Transverse colon (tissue), 4 donors: ENCODE measurements at places on chromosomes 12 and 14. TPM values are rescaled to one million over a fixed set of nuclear protein-coding genes. Genes with fewer than 3 reads are reported as not detected.

DNA sequence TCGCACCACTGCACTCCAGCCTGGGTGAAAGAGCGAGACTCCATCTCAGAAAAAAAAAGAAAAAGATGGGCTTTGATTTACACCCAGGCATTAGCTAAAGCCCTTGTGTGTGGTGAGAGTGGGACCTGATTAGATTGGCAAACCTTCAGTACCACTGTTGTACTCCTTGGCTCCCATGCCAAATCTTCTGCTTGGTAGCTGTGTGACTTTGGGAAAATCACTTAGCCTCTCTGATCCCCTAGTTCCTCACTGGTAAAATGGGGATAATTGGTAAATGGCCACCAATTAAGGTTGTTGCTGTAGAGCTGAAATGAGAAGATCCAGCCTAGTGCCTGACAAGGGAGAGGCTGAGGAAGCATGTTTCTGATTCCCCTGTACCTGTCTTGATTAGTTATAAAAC, 63.7 kb downstream of the SLC25A47 start:
- no peak for DNase-seq
- H3K27ac ChIP-seq: no peak overlapping the region
- peaks cover 5% of the 10 kb centered on the region for H3K4me1 ChIP-seq
- no peaks in the 10 kb centered on the region for H3K36me3 ChIP-seq
- H3K4me3 ChIP-seq: no peak overlapping the region

HHIPL1 gene
- total RNA-seq: 31.0 TPM

DNA sequence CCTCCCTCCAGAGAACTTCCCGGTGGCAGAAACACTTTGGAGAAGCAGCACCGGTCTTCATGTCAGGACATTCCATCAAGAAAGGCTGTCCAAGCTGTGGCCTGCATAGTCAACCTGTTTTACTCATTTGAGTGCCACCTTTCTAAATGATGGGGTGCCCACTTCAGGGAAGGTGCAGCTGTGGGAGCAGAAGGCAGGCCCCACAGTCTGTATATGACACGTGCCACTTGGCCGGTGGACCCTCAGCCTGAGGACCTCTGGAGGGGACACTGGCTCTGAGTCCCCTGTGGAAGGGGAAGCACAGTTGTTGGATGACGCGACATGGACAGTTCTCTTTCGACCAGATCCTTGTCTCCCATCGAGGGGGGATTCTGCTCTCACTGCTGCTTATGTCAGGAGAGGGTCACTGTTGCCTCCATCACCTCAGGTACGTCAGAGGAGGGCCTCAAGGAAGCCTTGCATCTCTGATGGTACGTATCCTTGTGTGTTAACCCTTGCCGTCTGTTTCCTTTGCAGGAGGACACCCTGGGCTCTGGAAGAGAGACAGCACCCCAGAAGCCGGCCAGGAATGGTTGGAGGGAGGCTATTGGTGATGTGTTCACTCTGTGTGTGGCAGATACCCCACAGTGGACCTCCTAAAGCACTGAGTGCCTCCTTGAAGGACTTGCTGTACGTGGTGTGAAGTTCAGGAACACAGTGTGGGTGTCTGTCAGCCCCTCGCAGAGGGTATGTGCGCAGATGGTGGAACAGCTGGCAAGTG, 132.1 kb upstream of the RTL1 start:
- H3K36me3 ChIP-seq: no peaks in the 10 kb centered on the region
- H3K4me3 ChIP-seq: no peak overlapping the region
- no peak for DNase-seq
- no peak overlapping the region for H3K27ac ChIP-seq

DNA sequence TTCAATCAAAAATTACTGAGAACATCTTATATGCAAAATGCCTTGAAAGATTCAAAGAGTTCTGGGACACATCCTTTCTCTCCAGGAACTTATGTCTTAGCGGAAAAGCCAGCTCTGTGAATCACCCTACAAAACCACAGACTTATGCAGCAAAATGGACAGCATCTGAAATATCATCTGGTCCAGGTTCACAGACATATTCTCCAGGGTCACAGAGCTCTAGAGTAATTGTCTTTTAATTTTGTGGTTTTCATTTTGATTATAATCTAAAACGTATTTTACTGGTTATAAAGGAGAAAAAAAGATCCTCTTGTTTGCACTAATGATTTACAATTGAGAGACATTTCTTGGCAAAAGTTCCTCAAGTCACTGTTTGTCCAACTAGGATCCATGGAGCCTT, 246.2 kb downstream of the MSRB3 start:
- no peak for DNase-seq
- no peaks in the 10 kb centered on the region for H3K27me3 ChIP-seq
- H3K27ac ChIP-seq: no peak overlapping the region
- H3K36me3 ChIP-seq: no peaks in the 10 kb centered on the region
- no peaks in the 10 kb centered on the region for H3K4me1 ChIP-seq

DNA sequence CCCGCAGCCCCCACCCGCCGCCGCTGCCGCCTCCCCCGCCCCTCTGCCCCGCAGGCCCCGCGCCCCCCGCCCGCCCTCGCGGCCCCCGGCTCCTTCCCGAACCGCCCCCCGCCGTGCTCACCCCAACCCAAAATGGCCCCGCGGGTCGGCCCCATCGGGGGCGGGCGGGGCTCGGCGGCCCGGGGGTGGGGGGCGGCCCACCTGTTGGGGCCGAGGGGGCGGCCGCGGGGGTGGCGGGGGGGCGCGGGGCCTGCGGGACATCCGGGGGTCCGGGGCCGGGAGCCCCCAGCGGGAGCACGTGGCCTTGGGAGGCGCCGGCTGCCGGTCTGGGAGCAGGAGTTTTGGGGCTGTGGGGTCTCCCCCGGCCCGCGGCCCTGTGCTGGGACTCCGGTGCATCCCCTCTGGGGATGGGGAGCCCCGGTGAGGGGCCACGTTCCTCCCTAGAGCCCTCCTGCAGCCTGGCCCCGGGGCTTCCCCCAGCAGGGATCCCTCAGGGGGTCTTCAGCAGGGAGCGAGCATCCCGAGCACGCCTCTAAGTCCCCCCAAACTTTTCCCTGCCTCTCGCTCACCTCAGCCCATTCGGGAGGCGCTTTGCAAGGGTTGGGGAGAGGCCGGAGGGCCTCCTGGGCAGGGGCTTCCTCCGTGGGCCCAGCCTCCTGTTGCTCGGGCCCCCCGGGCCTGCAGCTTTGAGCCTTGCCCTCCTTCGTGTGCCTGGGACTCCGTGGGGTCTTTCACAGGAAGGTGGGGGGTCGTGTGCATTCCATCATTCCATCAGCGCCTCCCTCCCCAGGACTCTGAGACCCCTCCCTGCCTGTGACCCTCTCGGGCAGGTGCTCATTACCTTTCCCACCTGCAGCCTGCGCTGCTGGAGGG, 710 bp downstream of the MTA1 start:
- peaks cover 23% of the 10 kb centered on the region for H3K4me1 ChIP-seq
- H3K36me3 ChIP-seq: no peaks in the 10 kb centered on the region
- DNase-seq: no peak

- no peak overlapping the region for H3K4me3 ChIP-seq
- no peaks in the 10 kb centered on the region for H3K27me3 ChIP-seq
- H3K36me3 ChIP-seq: no peaks in the 10 kb centered on the region
- H3K27ac ChIP-seq: peak overlapping the region; percentile 87
- H3K4me1 ChIP-seq: peaks cover 69% of the 10 kb centered on the region
Observed at GRCh38 chr12:11759494-11759878, 110.0 kb downstream of the ETV6 start.

DNA sequence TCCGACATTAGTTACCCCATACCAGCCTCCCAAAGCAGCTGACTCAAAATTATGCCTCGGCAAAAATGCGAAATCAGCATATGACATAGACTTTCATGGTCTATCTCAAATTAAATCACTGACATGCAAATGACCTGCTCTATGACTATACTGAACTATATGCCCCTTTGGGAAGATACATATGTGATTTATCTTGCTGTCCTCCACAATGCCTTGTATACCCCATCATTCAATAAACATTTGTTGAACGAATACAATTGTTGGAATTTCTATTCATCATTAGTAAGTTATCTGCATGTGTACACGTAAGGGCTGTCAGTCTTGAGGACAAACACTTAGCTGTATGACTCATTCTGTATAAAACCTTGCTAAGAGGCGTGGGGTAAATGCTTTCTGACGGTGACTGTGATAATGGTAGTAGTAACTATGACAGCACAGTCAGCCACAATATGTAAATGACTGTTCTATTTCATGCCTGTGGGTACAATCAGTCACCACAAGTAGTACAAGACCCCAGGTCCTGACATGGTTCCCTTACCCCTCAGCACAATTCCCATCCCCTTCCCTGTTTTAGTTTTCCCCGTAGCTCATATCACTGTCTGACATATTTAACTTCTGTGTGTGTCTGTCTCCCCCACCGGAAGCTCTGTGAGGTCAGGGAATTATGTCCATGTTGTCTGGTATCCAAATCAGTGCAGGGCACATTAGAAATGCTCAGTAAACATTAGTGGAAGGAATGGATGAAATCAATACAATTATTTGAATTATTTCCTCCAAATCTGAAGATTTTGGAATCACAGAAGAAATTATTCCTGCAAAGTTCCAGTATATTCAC, 42.8 kb downstream of the STXBP6 start:
- no peak overlapping the region for H3K27ac ChIP-seq
- no peaks in the 10 kb centered on the region for H3K36me3 ChIP-seq
- peaks cover 22% of the 10 kb centered on the region for H3K4me1 ChIP-seq
- no peak for DNase-seq
- H3K27me3 ChIP-seq: no peaks in the 10 kb centered on the region

- H3K4me1 ChIP-seq: no peaks in the 10 kb centered on the region
- H3K36me3 ChIP-seq: no peaks in the 10 kb centered on the region
- no peak overlapping the region for H3K4me3 ChIP-seq
- no peak overlapping the region for H3K27ac ChIP-seq
- DNase-seq: no peak
- H3K27me3 ChIP-seq: no peaks in the 10 kb centered on the region
Observed at GRCh38 chr12:29717540-29718100, 66.1 kb downstream of the TMTC1 start.

DCAF11 gene
- total RNA-seq: 254 TPM

DNA sequence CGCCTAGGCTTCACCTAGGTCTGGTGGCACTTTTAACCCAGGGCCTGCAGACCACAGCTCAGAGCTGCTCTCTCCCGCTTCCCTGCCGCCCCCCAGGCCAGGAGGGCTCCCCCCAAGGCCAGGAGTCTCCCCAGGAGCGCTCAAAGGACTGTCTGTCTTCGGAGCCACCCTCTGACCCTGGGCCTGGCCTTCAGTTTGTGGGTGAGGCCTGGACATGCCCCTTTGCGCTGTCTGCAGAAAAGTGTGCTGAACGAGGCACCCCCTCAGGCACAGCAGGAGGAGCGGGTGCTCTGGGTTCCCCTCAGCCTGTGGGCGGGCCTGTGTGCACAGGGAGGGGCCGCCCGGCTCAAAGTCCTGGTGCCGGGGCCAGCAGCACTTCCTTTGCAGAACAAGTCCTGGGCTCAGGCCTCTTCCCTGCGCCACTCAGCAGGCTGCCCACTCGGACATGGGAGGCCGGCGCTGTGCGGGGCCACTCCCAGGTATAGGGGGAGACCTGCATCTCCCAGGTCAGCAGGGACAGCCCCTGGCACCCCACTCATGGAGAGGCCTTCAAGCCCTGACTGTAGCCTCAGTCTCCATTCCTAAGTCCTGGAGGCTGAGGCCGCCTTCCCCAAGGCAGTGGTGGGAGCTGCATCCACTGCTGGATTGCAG, 14.3 kb downstream of the DEGS2 start:
- no peaks in the 10 kb centered on the region for H3K27me3 ChIP-seq
- H3K36me3 ChIP-seq: no peaks in the 10 kb centered on the region
- H3K4me1 ChIP-seq: peaks cover 77% of the 10 kb centered on the region
- H3K4me3 ChIP-seq: no peak overlapping the region

- DNase-seq: no peak
- H3K27me3 ChIP-seq: peaks cover 54% of the 10 kb centered on the region
Observed at GRCh38 chr12:132176920-132177551, 32.8 kb downstream of the NOC4L start.

FLRT2 gene
- 7.0 TPM for total RNA-seq

DPF3 gene
- 23.5 TPM for total RNA-seq

- DNase-seq: no peak
- no peaks in the 10 kb centered on the region for H3K36me3 ChIP-seq
- H3K4me1 ChIP-seq: no peaks in the 10 kb centered on the region
- H3K27me3 ChIP-seq: no peaks in the 10 kb centered on the region
- H3K27ac ChIP-seq: no peak overlapping the region
- H3K4me3 ChIP-seq: no peak overlapping the region
Observed at GRCh38 chr12:114776731-114777442, 92.9 kb upstream of the TBX3 start.

GRCh38 chr12:122483969-122484368, 16.8 kb downstream of the ZCCHC8 start:
- no peak for DNase-seq
- no peaks in the 10 kb centered on the region for H3K4me1 ChIP-seq
- H3K36me3 ChIP-seq: peaks cover 84% of the 10 kb centered on the region
- no peak overlapping the region for H3K4me3 ChIP-seq
- no peak overlapping the region for H3K27ac ChIP-seq

DNA sequence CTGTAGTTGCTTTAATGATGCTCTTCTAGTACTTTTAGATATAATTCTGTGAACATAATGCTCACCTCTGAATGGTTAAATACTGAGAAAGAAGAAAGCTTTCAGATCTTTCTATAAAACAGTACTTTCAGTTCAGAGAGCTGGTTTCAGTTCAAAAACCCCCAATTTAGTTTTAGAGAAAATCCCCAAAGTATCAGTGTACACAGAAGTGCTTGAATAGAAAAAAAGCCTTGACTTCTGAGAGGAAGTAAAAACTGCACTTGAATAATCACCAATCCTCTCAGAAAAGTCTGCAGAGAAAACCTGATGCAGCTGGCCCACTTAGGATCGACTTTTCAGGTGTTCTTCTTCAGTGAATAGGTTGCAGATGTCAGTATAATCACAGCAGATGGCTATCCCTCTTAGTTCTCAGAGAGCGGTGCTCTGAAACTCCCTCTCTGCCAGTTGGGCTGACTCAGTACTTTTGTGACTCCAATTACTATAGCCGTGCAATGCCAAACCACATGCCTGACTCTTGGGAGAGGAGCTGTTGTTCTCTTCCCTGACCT, 616.3 kb downstream of the LRFN5 start:
- no peak overlapping the region for H3K27ac ChIP-seq
- no peaks in the 10 kb centered on the region for H3K27me3 ChIP-seq
- H3K4me3 ChIP-seq: no peak overlapping the region
- DNase-seq: peak; percentile 8
- H3K36me3 ChIP-seq: no peaks in the 10 kb centered on the region

CLEC14A gene
- total RNA-seq: not detected

DNA sequence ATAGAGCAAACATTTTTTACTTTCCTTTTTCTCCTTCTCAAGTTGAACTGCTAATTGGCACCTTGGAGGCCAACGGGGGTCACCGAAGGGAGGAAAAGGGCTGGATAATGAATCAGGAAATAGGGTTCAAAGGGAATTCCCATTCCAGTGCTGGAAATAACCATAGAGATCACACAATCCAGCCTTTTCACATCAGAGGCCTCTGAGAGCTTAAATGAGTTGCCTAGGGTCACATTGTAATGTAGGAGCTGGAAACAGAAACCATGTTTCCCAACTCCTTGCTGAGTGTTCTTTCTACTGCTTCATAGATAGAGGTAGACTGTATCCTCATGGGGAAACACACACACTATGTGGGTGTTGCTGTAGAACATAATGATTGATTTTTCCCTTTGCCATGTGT, 60.6 kb upstream of the DDHD1 start:
- H3K4me3 ChIP-seq: no peak overlapping the region
- no peak overlapping the region for H3K27ac ChIP-seq
- no peaks in the 10 kb centered on the region for H3K4me1 ChIP-seq
- H3K27me3 ChIP-seq: no peaks in the 10 kb centered on the region
- DNase-seq: no peak
- no peaks in the 10 kb centered on the region for H3K36me3 ChIP-seq
